CD8-positive, alpha-beta memory T cell (primary cell): ENCODE measurements at places on chromosomes 16 and 17.

GRCh38 chr16:77190190-77190477 lies 856 bp upstream of the MON1B start:
- no peak for DNase-seq

DNA sequence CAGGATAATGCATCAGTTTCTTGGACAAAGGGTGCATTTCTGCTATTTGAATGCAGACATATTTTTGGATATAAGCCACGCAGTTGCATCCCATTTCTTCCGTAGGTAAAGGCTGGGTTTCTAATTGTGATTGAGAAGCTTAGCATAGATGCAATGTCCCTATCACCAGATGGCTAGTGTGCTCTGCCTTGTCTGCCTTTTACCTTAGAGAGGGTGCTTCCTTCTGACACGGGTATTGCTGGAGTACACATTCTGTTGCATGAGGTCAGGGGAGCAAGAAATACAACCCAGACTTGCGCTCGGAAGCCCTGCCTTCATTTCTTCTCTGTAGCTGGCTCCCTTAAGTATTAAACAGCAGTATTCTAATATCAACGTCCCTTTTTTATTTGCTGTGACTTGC lies 337.4 kb downstream of the WWOX start:
- no peak for DNase-seq

DNA sequence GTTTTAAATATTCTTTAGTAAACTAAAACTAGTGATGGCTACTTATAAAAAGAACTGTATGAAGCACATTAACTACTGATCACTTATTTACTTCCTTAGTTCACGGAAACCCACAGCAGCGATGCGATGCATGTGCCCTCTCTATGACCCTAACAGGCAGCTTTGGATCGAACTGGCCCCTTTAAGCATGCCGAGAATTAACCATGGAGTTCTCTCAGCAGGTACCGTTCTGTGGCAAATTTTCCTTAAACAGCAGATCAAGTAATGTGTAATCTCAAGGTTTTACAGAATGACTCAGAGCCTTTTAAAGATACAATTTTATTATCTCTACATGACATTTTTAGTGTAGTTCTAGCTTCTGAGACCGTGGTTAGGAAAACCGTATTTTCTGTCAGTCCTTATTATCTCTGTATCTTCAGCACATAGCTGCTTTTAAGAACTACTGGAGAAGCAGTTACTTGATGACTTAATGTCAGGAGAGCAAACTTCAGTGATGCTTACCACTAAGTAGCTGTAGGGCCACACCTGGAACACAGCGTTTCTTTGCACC lies 43.0 kb downstream of the GAN start:
- no peak for DNase-seq

DNA sequence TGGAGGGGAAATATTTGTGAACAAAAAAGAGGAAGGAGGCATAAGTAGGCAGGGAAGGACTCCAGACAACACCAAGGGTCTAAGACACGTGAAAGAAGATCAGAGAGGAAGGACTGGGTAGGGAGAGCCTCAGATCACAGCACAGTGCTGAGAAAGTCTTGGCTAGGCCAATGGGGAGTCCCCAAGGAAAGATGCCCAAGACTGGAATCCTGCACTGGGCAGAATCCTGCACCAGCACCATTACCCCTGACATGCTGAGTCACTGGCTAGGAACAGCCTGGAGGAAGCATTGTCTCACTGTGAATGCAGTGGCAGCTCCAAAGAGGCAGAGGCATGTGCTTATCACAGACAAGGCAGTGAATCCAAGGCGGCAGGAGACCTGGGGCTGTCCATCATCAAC lies 19.2 kb downstream of the CLEC19A start:
- DNase-seq, result no peak

- DNase-seq, result no peak
Measured at GRCh38 chr16:31074814-31075183, 577 bp downstream of the ZNF646 start.

GRCh38 chr17:82224666-82225065 lies 4.2 kb upstream of the SLC16A3 start:
- no peak for DNase-seq

DNA sequence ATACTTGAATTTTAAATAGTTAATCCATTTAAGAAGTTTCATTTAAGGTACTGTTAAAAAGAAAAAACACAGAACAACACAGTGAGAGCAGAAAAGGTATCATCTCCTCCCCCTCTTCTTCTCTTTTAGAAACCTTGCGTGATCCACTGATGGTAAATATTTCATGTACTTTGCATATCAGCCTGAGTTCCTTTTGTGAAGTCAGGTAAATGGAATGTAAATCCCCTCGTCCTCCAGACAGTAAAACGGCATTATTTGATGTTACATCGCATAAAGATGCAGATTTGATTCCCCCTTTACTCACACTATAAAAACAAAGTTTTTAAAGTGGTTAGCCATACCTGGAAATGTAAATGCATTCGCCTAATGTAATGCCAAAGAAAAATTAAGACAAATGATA lies 234.4 kb downstream of the WWOX start:
- DNase-seq, result no peak

GRCh38 chr17:36944553-36944952 lies 4.2 kb upstream of the AATF start:
- DNase-seq, result no peak

DNA sequence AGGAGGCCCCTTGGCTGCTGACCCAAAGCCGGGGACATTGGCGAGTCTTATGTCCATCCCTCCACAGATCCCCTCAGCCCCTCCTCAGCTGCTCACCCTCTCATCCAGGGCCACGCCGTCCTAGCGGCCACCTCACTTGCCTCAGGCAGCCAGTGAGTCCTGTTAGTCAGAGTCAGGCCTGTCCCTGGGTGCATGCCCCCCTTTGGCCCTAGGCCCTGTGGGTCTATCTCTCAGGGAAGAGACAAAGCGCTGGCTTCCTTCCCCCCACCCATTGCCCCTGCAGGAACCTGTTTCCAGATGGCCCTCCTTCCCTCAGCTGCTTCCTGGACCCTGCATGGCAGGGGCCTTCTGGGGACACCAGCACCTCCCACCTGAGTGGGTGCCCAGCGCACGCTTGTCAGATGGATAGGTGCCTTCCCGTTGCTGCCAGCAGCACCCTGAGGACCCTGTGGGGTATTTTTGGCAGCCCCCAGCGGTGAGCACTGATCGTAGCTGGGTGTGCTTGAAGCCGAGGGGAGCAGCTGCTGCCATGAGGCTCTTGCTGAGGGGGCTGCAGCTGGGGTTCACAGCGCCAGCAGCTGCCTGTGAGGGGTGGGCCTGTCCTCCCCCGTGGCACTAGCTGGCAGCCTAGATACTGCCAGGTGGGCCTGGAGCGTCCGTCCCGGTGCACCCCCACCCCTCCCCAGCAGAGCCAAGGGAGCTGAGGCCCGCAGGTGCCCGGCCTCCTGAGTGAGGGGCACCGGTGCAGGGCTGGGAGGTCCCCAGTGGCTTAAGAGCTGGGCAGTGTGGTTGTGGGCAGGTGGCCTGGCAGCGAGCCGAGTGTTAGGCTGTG lies 8.4 kb downstream of the DBNDD1 start:
- no peak for DNase-seq
